ENCODE measurements at places on chromosomes 5 and 9.

- ATAC-seq: no peak
Observed at GRCh38 chr9:6079386-6079785, 64.0 kb upstream of the RANBP6 start.

- ATAC-seq: no peak
Observed at GRCh38 chr9:123712399-123712798, 217.5 kb downstream of the DENND1A start.

- ATAC-seq: no peak
Observed at GRCh38 chr9:19807182-19807892, 18.5 kb upstream of the SLC24A2 start.

DNA sequence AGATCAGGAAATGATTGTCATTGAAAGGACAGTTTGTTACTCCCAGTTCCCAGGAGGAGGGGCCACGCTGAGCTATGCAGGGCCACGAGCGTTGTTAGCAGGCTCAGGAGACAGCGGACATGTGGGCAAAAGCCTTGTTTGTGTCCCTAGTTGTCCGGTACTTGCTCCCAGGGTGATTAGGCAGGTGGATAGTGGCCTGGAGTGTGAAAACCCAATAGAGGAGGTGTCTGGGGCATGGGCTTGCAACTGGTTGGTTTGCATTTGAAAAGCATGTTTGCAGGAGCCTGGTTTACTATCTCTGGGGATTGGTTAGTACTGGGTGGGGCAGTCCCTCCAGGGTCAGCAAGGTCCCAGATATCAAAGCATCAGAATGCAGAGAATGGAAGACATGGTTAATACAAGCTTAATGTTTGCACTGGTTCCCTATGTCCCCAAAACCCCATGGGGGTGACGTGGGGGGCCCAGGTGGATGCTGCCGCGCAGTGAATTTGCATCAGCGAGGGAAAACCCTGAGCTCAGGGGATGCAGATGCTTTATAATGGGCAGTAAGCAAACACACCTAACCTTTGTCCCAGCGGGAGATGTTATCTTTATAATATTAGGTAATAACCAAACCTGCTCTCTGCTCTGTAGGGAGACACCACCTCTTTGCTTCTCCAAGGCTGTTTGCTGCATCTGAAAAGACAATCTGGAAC is 39.7 kb downstream of the ROPN1L start:
- ATAC-seq: no peak

GRCh38 chr5:171579976-171580411 is 160.5 kb downstream of the FGF18 start:
- no peak for ATAC-seq

DNA sequence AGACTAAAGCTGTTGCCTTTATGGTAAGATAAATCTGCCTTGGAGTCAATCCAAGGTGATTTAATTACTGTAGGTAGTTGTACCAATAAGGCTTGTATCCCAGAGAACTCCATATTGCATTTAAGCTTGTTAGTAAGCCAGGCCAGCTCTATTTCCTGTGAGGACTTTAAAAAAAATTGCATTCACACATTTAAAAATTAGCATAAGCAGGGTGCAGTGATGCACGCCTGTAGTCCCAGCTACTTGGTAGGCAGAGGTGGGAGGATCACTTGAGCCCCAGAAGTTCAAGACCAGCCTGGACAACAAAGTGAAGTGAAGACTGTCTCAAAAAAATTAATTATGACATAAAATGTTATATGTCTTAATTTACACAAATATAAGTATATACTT is 28.7 kb upstream of the ABL1 start:
- no peak for ATAC-seq
